ENCODE measurements at places on chromosomes 5 and 9.

DNA sequence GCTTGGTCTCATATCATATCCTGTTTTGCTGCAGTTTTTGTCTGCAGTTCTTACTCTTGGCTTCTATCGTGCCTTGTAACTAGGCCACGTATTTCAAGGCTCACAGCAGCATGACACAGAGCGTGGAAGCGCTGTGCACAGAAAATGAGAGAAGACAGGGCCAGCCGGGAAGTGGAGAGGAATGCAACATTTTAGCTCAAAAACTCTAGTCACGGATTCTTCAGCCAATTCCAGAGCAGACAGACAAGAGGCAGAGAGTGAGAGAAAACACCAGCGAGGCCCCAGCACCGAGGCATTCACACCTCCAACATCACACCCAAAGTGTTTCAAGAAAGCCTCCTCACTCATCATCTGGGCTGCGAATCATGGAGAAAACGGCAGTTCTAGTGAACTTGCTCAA, 160.8 kb downstream of the DNAH5 start:
- DNase-seq, result no peak

- DNase-seq, result no peak
Measured at GRCh38 chr9:114962809-114963208, 32.4 kb upstream of the TNFSF8 start.

GRCh38 chr5:74248576-74248975, 392.0 kb downstream of the ENC1 start:
- DNase-seq, result no peak

DNA sequence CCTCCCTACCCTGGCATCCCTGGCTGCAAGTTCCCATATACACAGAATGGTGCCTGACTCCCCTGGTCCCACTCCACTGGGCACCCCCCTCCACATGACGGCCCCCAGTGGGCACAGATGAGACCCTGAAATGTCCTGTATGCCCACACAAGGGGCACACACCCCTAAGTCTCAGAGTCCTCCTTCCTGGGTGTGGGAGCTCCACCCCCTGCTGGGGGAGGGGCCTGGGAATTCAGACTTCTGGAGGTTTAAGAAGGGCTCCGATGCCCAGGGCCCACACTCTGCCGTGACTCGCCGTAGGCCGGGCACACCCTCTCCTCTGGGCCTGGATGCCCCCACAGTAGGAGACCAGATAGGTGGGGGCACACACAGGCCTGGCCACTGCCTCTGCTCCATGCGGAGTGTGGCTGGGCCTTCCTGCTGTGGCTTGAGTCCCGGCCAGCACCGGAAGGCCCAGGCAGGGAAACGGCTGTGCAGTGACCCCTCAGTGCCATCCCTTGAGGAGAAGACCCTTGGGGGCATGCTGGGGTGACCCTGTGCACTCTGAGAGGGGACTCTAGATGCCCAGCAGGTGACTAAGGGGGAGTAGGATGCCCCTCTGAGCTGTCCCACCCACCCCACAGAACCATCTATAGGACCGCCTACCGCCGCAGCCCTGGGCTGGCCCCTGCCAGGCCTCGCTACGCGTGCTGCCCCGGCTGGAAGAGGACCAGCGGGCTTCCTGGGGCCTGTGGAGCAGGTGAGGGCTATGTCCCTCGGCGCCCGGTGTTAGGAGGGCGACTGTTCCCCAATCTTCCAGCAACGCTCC, 6.5 kb downstream of the EGFL7 start:
- peak; percentile 53 for DNase-seq

GRCh38 chr5:156991714-156992113, 28.7 kb upstream of the TIMD4 start:
- no peak for DNase-seq

GRCh38 chr5:113292462-113292861, 142.3 kb downstream of the TSSK1B start:
- no peak for DNase-seq

Measured in MG63 (cell line).